ENCODE measurements at places on chromosomes 1 and 21. TPM values are rescaled to one million over a fixed set of nuclear protein-coding genes. Genes with fewer than 3 reads are reported as not detected.

The CDK18 gene
- 0.36 TPM for polyA plus RNA-seq

DNA sequence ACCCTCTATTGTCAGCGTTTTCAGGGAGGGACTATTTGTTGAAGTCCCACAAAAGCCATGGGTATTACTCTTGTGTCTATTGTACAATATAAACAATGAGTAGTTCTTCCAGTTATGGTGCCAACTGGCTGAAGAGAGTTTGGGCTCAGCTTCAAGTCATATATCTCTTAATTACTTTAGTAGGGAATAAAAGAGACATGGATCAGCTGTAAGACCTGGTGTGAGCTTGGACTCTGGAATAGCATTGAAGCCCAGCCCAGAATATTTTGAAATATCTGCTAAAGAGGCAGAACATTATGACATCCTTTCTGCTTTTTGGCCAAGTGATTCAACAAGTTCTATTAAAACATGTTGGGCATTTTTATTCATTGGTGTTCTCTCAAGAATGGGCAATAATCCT, 224.9 kb downstream of the BACH1 start:
- no peak for DNase-seq

The SYTL1 gene
- 0.32 TPM for polyA plus RNA-seq

The ADORA3 gene
- not detected for polyA plus RNA-seq

- no peak for DNase-seq
These were observed 9.3 kb downstream of the F5 start for GRCh38 chr1:169576935-169577331.

DNA sequence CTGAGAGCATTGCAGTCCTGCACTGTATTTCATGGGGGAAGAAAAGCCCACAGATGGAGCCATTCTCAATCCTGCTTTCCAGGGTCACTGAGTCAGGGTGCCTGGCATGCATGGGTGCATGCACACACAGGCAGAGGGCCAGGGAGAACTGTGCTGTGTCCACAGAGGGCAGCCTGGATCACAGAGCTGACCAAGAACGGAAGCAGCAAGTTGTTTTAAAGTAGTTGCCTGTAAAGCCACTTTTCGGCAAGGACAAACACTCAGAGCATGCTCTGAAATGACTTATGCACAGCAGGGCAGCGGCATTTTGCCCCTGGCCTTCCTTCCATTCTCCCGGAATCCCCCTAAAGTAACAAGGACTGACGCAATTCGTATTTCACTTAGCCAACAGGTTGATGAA, 3.6 kb downstream of the ERG start:
- DNase-seq: no peak

The RGS13 gene
- polyA plus RNA-seq: not detected

The LAX1 gene
- not detected for polyA plus RNA-seq

- no peak for DNase-seq
These were observed 382 bp downstream of the TRMT1L start for GRCh38 chr1:185156288-185156853.

DNA sequence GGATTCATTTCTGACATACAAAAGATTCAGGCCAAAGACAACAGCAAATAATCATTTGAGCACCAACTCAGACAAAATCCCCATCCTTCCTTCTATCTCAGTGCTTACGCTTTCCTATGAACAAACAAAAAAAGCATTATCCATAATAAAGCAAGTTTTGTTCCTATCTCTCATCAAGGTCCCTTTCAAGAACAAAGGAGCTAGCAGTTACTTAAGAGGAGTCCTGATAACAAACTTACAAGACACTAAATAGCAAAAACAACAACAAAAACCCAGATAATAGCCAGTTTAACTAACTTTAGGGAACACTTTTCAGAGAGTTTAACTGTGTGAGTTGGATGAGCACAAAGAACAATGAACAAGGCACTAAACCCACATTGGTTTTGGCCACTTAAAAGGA, 10.5 kb downstream of the EVI5 start:
- no peak for DNase-seq

The PRDM16 gene
- 0.06 TPM for polyA plus RNA-seq

GRCh38 chr1:206010060-206010459, 6.9 kb upstream of the RAB7B start:
- no peak for DNase-seq

GRCh38 chr1:153832293-153832692, 57.1 kb downstream of the SLC27A3 start:
- no peak for DNase-seq

- DNase-seq: no peak
These were observed 23.0 kb downstream of the DPH5 start for GRCh38 chr1:101002551-101002950.

- no peak for DNase-seq
These were observed 143.4 kb upstream of the C8B start for GRCh38 chr1:57109247-57109646.

DNA sequence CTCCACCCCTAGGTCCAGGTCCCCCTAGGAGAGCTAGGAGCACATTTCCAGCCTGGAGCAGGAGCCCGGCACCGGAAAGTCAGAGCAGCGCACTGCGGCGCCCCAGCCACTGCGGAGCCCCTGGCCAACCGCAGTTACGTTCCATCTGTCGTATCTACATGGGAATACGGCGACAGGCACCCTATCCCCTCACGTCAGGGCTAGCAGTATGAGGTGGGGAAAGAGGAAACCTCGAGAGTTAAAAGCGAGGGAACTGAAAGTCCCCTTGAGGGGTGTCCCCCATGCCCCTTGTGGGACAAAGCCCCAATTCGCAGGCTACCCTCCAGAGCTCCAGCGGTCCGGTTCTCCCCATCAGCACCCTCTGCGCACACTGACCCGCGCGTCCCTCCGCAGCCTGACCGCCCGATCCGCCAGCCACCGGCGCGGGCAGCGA, 995 bp downstream of the COLGALT2 start:
- DNase-seq: no peak

- no peak for DNase-seq
These were observed 4.9 kb upstream of the LRRC3 start for GRCh38 chr21:44450402-44450801.

The ZFP69B gene
- polyA plus RNA-seq: 5.9 TPM

The PSMG1 gene
- polyA plus RNA-seq: 60.0 TPM

DNA sequence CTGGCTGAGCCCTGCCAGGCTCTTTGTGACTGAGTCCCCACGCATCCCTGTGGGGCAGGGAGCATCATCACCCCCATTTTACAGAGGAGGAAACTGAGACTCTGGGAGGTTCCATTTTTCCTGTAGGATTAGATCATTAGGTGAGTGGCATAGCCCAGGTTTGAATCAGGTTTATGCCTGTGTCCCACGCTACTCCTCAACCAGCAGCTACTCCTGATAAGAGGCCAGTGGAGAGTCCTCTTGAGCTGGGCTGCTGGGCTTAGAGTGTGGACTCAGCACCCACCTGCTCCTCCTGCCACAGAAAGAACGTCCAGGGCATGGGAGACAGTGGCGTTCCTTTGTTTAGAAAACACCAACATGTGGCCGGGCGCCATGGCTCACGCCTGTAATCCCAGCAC, 30.7 kb downstream of the TNFRSF1B start:
- DNase-seq: no peak

The CLEC20A gene
- not detected for polyA plus RNA-seq

DNA sequence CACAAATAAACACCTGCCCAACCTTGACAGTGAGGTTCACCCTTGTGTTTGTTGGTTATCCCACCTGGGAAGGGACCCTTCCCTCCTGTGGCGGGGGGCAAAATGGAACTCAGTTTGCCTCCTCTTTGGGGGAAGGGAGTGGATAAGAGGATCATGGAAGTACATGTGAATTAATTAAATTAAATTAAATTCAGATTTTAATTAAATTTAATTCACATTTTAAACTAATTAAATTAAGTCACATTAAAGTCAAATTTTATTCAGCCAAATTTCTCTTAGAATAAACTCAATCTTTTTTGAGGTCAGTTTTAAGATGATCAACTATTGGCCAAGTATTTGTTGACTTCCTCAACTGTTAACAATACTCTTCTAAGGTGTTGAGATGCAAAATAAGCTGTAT, 252.4 kb upstream of the AJAP1 start:
- DNase-seq: no peak

DNA sequence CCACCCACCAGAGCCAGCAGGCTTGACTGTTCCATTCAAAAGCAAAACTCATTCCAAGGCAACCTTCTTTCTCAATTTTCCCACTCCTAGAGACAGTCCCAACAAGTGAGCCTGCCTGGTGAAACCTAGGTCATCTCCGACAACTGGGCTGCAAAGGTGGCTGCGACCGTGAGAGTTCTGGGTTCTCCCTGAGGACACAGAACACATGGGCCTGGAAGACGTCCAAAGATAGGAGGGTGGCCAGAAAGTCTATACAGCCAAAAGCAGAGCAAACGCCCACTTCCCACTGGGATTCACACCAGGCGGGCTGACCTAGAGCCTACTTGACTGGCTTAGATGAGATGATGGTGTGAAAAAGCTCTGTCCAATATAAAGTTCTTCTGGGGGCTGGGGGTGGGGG, 90.2 kb upstream of the GRIK3 start:
- DNase-seq: no peak

- DNase-seq: no peak
These were observed 109.3 kb downstream of the DMRTB1 start for GRCh38 chr1:53568540-53568939.

GRCh38 chr1:68600049-68600661, 103.3 kb upstream of the DEPDC1 start:
- DNase-seq: no peak

DNA sequence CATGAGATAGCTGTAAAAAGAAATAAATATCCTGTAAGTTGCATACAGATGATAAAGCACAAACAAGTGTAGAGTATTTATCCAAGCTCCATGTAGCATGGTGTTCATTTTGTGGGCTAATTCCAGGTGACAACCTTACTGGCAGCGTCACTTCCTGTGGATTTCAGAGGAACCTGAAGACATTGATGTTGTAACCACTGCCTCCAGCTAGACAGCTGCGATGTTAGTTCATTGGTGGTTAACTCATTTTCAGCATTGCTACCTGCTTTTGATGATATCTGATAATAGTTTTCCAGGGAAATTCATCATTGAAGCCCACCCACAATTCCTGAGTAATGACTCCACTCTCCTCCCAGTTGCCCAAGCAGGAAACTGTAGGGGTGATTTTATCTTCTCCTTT, 3.0 kb downstream of the HSD3B1 start:
- DNase-seq: no peak

The LCE2B gene
- polyA plus RNA-seq: not detected

- no peak for DNase-seq
These were observed 30.3 kb upstream of the CLIC4 start for GRCh38 chr1:24714859-24715520.

DNA sequence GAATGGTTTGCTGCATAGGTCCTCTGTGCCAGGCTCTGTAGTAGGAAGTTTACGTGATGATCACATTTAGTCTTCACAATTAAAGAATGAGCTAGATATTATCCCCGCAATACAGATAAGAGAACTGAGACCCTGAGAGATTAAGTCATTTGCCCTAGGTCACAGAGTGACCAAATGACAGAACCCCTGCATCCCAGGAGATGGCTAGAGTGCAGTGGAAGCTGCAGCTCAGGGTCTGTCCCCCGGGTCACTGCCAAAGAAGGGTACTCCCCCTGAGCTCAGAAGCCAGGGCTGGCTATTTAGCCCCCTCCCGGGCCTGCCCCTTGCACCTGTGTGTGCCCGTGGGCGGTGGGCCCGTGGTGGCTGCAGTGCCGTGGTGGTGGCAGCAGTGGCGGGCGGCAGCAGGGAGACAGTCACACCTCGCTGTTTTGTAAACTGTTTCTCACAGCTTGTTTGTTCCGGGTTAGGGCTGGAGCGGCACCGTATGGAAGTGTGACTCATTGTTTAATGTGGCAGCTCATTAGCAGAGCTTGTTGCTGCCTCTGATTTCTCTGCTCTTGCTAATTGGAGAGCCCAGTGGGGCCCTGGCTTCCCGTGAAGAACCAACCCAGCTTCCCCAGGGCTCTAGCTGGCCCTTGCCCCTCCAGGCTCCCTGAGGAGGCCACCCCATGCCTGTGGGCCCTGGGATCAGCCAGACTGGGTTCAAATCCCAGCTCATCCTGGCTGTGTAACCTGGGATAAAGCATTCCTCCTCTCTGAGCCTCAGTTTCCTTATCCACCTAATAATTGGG, 19.3 kb upstream of the FOXO6 start:
- no peak for DNase-seq

DNA sequence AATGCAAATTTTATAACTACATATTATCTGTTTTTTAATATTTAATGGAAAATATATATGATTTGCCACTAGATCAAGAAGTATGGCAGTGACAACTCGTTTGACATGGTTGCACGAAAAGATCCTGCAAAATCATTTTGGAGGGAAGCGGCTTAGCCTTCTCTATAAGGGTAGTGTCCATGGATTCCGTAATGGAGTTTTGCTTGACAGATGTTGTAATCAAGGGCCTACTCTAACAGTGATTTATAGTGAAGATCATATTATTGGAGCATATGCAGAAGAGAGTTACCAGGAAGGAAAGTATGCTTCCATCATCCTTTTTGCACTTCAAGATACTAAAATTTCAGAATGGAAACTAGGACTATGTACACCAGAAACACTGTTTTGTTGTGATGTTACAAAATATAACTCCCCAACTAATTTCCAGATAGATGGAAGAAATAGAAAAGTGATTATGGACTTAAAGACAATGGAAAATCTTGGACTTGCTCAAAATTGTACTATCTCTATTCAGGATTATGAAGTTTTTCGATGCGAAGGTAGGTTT, 556 bp downstream of the IFI44 start:
- no peak for DNase-seq

GRCh38 chr1:225418059-225418458, 9.8 kb downstream of the LBR start:
- no peak for DNase-seq

The ZNF695 gene
- polyA plus RNA-seq: 1.2 TPM

The TFAP2E gene
- polyA plus RNA-seq: 0.06 TPM

GRCh38 chr1:176897350-176898236, 266.9 kb downstream of the ASTN1 start:
- DNase-seq: peak; percentile 18

DNA sequence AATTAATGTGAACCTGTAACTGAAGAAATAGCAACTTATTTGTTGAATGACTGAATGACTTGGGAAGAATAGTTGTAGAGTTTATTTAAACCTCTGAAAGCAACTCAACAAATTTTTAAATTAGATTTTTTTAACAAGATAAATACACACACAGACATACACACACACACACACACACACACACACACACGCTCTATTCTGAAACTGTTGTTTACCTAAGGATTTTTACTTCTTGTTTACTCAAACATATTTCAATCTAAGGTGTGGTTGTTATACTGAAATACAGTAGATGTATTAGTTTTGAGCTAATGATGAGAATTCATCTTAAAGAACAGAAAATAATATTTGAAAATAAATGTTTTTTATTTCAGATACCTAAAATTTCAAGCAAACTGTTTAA, 11.5 kb downstream of the ACADM start:
- DNase-seq: no peak

The TMEM52 gene
- 0.53 TPM for polyA plus RNA-seq

Data from AG04450 (cell line).